Astrocyte of the hippocampus (primary cell): ENCODE measurements at places on chromosomes 7 and 10.

GRCh38 chr7:131250331-131250730, 77.3 kb upstream of the MKLN1 start:
- DNase-seq: no peak

DNA sequence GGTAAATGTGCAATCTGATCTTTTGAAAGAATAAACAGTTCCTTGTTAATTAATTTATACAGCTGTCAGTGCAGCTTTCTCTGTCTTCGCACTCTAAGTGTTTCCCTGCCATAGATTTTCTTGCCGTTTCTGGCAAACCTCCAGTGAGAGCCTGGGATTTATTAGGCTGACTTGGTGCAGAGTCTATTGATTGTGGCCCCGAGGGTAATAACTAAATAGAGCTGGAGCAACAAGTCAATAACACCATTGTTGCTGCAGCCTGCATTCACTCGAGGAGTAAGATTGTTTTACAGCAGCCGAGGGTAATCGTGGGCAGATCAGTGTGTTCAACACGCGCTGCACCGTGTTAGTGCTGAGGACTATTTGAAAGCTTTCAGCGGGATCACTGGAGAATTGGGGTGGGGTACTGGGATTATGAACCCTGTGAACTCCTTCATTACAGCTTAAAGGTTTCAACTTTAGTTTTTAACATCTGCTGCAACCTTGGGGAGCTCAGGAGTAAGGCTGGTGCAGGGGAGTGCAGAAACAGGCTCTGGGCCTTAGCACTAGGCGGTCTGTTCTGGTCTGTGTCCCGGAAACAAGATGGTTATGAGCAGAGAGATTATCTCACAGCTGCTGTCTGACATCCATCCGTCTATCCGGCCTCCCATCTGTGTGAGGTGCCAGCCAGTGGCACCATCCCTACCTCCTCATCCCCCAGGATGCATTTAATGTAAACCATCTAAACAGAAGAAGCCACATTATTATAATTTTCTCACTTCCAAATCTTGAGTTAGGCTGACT, 174.0 kb upstream of the TCF7L2 start:
- peak; percentile 34 for DNase-seq

GRCh38 chr10:117537904-117538524, 4.5 kb upstream of the EMX2 start:
- DNase-seq: no peak

GRCh38 chr10:132400547-132401151, 3.6 kb downstream of the PWWP2B start:
- no peak for DNase-seq

GRCh38 chr7:5624386-5625365, 156.8 kb downstream of the RNF216 start:
- DNase-seq: no peak

DNA sequence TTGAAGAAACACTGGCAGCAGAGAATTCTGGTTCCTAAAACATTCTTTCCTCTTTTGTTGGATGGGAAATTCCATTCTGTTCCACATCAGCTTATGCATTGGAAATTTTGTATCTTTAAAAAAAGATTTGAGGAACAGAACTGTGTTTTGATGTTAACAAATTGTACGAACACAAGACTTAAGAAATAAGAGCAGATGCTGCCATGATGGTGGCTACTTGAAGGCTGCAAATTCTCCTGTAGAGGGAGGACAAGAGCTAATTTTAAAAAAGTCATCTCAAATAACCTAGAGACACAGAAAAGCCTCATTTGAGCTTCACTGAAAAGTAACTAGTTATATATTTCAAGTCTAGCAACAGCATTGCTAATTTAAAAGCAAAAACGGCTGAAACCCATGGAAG, 29.8 kb downstream of the NDUFB2 start:
- peak; percentile 22 for DNase-seq

DNA sequence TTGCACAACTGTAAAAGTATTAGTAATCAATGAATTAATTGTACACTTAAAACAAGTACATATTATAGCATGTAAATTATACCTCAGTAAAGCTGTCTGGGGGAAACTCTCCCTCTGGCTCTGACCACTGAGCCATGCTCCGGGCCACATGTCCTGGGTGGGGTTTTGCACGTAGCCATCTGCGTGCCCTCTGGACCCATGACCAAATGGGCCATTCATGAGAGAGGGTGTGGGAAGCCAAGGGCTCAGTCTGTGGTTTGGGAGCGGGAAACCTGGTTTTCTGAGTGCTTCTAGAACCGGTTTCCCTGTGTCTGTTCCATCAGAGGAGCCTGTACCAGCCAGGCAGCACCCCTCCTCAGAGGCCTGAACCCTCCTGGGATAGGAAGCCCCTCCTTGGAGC, 143.2 kb downstream of the SH3PXD2A start:
- DNase-seq: no peak

- no peak for DNase-seq
These were observed 33.9 kb upstream of the XPNPEP1 start for GRCh38 chr10:109957092-109957797.

DNA sequence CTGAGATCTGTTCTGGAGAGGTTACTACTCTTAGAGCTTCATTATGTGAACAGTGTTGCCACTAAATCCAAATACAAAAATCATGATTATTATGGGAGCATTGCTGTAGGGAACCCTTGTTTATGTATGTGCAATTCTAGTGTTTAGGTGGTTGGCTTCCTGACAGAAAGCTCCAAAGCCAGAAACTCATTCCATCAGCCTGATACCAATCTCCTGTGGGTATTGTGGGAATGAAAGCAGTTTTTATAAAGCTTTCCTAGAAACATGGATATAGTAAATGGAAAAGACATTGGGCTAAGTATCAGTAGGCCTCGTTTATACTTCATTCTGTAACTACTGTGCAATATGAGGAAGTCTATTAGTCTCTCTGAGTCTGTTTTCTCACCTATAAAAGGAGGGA, 6.4 kb downstream of the SDK1 start:
- peak; percentile 11 for DNase-seq

- no peak for DNase-seq
These were observed 74.0 kb downstream of the PIP4K2A start for GRCh38 chr10:22640359-22640758.

- DNase-seq: no peak
These were observed 35.9 kb downstream of the ADAP1 start for GRCh38 chr7:918441-919113.

DNA sequence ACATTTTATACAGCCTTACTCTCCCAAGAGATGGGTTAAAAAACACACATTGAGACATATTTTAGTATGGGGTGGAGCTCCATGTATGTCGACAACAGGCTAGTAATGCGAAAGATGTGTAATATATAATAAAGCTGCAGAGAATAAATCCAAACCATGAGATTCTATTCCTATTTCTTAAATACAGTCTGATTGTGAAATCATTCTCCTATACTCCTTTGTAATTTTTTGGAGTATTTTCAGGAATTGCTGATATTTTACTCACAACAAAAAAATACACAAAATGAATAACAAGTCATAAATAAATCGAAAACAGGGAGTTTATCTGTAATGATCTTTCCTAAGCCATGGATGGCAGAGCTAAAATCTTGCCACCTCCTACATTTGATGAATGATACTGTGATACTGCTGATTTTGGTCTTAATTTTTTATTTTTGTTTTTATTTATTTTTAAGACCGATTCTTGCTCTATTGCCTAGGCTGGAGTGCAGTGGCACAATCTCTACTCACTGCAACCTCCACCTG, 173.5 kb upstream of the KLF6 start:
- DNase-seq: no peak

- DNase-seq: peak; percentile 13
These were observed 780 bp downstream of the CYP3A5 start for GRCh38 chr7:99679032-99679399.

DNA sequence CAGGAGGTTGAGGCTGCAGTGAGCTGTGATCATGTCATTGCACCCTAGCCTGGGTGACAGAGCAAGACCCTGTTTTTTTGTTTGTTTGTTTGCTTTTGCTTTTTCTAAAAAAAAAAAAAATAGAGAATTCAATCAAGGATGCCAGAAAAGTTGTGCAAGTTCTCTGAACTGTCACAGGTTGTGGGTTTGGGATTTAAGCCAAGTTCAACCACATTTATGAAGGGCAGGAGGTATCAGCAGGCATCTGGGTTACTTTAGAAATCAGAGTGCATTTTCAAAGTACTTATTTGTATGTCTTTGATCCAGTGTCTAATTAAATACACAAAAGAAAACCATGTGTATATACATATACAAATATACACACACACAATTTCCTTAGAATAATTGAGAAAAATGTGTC, 151.2 kb upstream of the MINDY3 start:
- no peak for DNase-seq

- no peak for DNase-seq
These were observed 171.7 kb downstream of the ADAM12 start for GRCh38 chr10:126216632-126216961.

DNA sequence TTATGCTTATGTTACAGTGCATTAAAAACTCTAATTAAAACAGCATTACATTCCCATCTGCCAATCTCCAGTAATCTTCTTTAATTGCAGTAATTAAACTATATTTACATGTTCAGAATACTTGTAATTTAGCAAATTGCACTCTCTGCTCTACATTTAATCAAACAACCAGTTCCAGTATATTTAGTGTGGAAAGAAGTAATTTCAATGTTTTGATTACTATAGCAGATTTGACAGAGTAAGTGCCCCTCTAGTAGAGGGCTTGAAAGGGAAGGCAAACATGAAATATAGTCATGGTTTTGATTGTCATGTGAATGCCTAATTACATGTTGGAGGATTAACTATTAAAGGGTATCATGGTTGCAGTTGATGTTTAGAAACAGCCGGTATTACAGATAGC, 739.7 kb downstream of the AUTS2 start:
- no peak for DNase-seq

DNA sequence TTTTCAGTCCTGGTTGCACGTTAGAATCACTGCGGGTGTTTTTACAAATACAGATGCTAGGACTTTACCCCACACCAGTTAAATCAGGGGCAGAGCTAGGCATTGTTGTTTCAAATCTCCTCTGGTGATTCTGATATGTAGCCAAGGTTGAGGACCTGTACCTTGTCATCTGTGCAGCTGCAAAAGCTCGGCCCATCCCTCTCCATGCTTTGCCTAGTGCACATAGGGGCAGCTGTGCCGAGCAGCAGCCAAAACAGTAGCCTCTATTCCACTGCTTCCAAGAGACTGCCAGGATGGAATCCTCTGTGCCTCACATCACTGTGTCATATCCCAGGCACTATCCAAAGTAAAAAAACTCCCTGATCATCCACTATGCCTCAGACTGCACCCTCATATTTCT, 181.3 kb downstream of the CDK14 start:
- no peak for DNase-seq

DNA sequence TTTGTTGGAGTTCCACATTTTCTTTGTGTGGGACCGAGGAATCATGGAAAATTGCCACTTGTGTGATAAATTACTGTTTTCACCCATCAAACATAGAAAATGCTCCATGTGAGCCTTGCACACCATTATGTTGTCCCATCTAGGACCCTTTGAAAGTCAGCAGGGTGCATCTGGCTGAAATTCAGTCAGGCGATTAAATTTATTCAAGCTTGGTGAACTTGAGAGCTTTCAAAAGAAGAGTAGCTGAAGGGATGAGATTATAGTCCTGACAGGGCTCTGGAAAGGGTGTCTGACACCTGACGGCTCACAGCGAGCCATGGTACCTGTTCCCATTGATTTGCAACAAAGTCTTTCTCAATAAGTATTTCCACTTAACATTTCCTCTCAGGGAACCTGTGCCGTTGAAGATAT, 399.7 kb upstream of the ETV1 start:
- DNase-seq: no peak

DNA sequence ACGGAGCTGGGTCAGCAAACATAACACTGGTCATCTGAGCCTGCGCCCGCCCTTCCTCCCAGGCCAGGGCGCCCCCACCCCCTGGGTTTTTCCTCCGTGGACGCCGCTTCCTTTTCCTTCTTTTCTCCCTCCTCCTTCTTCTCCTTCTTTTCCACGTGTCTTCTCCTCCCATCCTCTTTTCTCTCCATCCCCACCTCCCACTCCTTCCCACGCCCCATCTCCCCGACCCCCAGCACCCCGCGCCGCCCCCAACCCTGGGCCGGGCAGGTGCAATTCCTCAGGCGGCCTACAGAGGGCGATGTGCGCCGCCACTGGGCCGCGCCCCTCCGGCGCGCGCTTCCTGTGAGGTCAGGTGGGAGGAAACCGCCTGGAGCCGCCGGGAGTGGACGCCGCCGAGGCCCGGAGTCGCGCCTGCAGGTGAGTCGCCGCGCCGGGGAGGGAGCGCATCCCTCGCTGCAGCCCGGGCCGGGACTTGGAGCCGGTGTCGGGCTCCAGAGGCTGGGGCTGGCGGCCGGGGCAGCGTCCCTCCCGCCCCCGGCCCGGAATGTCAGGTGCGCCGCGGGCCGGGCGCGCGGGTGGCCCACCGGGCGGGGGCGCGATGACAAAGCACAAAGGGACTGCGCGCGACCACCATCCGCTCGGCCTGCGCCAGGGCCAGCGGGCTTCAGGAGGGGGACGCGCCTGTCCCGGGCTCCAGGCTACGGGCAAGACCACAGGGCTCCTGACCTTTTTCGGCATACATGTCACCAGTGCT, at the start of gene FAM241B:
Gene FAM241B, plus strand, starts transcription at position 351 of the 754 bp plus-strand sequence. CDS start 1,497 bp downstream, outside the sequence.
- peak; percentile 81 for DNase-seq

- no peak for DNase-seq
These were observed 78.3 kb downstream of the ATAD1 start for GRCh38 chr10:87739703-87740102.

- no peak for DNase-seq
These were observed 37.3 kb downstream of the ACADSB start for GRCh38 chr10:123045961-123046731.

DNA sequence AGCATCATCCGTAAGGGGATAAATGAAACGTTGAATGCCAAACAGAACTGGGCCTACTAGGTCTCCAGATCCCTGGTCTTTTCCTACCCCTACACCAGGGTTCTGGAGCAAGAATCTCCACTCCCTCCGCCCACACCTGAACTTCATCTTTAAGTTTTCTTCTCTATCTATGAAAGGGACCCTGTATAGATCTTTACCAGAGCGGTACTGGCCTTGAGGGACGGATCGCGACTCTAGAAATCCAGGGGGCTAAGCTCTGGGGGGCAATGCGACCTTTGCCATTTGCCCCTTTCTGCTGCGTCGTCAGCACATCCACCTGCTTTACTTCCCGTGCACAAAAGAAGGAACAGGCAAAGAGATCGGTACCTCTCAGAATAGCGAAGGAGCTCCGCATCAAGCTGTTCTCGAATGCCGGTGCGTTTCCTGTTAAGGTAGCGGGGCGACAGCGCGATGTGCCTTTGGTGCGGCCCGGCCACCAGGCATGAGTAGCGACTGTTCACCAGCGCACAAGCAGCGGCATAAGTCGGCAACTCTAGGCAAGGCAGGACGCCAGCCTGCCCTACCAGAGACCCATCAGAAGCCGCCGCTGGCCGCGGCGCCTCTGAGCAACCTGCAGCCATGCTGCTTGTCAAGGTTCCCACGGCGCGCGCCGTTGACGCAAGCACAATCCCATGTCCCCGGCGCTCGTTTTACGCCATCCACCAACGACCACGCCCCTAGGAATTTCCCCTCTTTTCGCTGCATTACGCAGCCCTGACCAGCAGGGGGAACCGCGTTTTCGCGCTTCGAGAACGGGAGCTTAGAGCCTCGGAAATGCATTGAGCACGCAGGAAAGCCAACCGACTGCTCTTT, at the start of gene POLR1F:
Gene POLR1F, minus strand, starts transcription at position 641 of the 852 bp plus-strand sequence. Its CDS starts 21 bp downstream, at position 620.
- peak; percentile 99 for DNase-seq

GRCh38 chr7:156833312-156833711, 59.7 kb downstream of the LMBR1 start:
- no peak for DNase-seq

GRCh38 chr10:86075512-86075911, 291.1 kb downstream of the GRID1 start:
- DNase-seq: no peak

- peak; percentile 92 for DNase-seq
These were observed at the start of gene CC2D2B for GRCh38 chr10:95907456-95908253. CC2D2B (plus strand) TSS chr10:95907975; CDS start chr10:95911324, 3,349 bp downstream.
